GM23338 (cell line): ENCODE measurements at places on chromosomes 7 and 10.

DNA sequence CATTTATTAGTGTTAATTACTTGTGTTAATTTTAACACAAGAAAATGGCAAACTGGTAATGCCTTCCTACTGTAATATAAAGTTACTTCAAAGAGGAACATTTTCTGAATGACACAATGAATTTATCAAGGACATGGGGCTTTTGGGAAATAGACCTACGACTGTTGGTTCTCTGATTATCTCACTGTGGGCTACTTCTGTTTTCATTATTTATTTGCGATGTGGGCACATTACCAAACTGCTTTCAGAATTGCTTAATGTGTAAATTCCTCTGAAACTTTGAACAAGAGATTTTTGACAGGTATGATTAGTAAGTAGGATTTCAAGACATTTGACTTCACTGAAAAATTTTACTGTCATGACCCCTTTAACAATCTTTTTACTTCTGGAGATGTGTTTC is 535.6 kb downstream of the CNTNAP2 start:
- DNase-seq = no peak

DNA sequence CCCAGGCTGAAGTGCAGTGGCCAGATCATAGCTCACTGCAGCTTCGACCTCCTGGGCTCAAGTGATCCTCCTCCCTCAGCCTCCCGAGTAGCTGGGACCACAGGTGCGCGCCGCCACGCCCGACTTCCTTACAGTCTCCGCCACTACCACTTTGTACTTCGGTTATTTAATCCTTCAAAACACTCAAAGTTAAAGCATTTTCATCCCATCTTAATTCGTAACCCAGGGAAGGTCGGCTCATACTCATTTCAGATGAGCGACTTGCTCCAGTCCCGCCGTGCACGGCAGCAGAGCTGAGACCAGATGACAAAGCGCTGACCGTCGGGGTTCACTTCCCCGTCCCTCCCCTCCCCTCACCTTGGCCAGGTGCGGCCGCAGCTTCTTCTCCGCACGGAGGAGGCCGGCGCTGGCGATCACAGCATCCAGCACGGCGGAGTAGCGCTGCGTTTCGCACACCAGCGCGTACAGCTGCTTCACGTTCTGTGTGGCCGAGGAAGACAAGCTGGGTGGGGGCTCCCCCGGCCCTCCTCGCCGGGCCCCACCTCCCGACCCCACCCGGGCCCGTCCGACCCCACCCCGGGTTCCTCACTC is 457 bp downstream of the NSUN5 start:
- DNase-seq = peak; percentile 47

DNA sequence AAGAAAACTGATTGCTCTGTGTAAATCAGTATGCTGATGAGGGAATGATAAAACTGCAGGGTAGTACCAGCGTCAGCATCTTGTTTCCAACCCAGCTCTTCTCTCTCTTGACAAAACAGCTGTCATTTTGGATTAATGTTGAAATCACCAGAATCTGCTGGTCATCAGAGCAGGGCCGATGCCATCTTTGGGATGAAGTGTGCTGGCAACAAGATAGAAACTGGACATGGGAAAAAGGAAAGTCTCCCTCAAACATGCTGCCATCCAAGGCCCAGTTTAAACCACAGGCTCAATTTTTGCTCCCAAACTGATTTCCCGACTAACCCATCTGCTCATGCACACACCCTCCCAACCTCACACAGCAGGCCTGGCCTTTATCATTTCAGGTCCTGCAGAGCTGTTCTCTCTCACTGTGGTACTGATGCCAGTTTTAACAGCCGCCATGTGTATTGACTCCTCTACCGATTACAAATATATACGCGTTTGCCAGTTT is 285.2 kb downstream of the AUTS2 start:
- no peak for DNase-seq

DNA sequence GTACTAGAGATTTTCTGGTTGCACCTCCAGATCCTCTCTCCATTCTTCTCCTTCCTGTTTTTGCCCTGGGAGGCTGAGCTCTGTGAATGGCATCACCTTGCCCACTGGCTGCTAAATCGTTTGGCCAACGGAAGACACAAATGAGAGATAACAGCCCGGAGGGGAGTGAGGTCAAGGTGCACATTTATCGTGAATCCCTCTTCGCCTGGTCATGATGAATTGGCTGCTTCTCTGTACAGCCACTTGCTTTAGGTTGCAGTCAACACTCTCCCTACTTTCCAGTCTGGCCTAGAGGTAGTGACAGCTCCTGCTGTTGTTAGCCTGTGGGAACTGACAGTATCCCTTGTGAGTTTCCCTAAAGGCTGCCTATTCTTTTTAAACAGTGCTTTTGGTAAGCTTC is 85.4 kb upstream of the CHCHD3 start:
- peak; percentile 11 for DNase-seq
